NCI-H2171 (cell line): ENCODE measurements at places on chromosomes 7 and 10.
A peak's percentile ranks its signal among the peaks of the same experiment; 100 is the strongest.

DNA sequence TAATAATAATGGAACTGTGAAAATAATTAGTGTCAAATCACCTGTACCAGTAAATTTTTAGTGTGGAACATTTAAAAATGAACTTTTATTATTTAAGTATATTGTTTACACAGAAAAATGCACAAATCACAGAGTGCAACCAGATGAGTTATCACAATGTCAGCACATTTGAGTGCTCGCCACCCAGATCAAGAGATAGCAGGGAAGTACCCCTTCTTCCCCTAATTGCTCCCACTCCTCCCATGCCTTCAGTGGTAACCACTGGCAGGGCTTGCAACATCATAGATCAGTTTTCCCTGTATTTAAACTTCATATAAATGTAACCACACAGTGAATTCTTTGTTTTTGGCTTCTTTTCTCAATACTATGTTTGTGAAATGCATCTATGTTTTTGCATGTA lies 7.8 kb upstream of the GPR141 start:
- no peak for DNase-seq

- peak; percentile 54 for DNase-seq
Observed at GRCh38 chr7:77331938-77332695, 84.0 kb downstream of the GSAP start.

GRCh38 chr7:111744501-111745155 lies 182.3 kb upstream of the IMMP2L start:
- no peak for DNase-seq

DNA sequence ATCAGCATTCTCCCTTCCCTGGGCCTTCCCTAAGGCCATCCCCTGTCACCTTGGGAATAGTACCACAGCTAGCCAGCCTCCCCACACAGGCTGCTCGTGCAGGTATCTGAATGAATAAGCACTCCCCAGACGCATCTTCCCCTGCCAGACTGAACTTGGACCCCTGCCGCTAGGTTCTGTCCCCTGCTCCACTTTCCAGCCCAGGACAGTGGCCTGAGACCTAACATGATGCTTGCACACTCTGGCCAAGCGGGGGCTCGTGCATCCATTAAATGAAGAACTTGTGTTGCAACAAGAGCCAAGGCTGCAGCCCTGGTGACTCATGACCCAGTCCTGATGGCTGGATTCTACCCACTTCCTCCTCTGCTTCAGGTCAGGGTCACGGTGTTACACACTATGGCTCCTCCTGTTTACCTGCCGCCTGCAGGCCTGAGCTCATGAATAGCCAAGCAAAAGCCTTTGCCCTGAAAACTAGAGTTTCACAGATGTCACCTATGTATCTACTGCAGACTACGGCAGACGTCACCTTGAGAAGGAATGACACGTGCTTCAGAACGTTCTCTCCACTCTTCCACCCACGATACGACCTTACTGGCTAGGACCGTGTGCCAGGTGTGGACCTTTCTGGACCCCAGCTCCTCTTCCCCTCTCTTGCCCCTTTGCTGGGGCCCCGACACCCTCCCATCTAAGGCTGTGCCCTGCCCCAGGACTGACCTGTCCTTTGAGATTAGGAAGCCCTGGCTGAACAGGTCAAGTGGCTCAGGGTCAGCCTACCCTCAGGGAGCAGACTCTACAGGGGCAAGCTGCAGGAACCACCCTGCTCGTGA lies 6.5 kb downstream of the ASB13 start:
- no peak for DNase-seq

DNA sequence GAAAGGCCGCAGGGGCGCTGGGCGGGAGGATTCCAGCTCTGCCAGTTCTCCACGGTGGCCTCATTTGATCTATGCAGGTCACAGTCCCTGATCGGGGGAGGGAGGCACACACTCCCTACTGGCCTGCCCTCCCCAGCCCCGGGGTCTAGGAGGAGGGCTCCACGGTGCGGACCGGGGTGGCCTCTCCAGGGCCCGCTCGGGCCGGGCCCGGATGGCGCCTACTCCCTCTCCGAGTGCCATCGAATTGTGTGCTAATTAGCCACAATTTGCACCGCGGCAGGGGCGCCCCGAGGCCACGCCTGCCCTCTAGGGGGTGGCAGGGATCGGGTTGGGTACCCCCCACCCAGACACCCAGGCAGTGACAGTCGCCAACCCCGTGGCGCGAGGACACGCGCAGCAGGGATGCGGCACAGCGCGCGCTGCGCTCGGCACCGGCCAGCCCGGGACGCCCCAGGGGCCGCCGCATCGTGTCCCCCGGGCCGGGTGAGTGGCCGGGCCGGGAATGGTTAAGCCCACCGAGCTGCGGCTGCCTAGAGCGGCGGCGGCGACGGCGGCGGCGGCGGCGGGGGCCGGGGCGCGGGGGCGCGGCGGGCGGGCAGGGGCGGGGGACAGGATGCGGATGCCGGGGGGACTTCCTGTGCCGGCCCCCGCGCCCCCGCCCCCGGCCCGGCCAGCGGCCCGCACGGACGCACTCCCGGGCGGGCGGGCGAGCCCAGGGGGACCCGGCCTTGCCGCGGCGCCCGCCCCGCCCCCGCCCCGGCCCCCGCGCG lies at the start of gene ZNF853:
ZNF853 (plus strand) TSS at position 658 of the 770 bp plus-strand sequence. CDS start 565 bp downstream, outside the sequence.
- peak; percentile 25 for DNase-seq

DNA sequence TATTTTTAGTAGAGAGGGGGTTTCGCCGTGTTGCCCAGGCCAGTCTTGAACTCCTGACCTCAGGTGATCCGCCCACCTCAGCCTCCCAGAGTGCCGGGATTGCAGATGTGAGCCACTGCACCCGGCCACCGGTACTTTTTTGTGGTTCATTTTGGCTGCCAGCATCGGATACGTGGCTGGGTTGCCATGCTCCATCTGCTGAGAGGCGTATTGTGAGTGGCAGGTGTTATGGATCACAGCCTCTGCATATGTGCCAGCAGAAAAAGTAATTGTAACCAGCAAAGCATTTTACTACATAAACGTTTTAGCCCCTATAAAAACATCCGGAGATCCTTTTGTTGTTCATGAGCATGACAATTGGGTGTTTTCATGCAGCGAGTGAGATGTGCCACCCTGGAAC lies 7.1 kb downstream of the FOXK1 start:
- DNase-seq: no peak
